Activated B cell treated with CpG ODN at 0.5 μM for 24 hours (primary cell): ENCODE measurements at places on chromosomes 11 and 22. TPM values are rescaled to one million over a fixed set of nuclear protein-coding genes. Genes with fewer than 3 reads are reported as not detected.

- no peak for DNase-seq
These were observed 6.9 kb downstream of the RAB3IL1 start for GRCh38 chr11:61910187-61911127.

Gene TREH
- not detected in 2 replicates for total RNA-seq

GRCh38 chr22:19764636-19765476 is 4.3 kb downstream of the TBX1 start:
- no peak for DNase-seq

- no peak for DNase-seq
These were observed 21.9 kb downstream of the OR5B21 start for GRCh38 chr11:58485961-58486360.

DNA sequence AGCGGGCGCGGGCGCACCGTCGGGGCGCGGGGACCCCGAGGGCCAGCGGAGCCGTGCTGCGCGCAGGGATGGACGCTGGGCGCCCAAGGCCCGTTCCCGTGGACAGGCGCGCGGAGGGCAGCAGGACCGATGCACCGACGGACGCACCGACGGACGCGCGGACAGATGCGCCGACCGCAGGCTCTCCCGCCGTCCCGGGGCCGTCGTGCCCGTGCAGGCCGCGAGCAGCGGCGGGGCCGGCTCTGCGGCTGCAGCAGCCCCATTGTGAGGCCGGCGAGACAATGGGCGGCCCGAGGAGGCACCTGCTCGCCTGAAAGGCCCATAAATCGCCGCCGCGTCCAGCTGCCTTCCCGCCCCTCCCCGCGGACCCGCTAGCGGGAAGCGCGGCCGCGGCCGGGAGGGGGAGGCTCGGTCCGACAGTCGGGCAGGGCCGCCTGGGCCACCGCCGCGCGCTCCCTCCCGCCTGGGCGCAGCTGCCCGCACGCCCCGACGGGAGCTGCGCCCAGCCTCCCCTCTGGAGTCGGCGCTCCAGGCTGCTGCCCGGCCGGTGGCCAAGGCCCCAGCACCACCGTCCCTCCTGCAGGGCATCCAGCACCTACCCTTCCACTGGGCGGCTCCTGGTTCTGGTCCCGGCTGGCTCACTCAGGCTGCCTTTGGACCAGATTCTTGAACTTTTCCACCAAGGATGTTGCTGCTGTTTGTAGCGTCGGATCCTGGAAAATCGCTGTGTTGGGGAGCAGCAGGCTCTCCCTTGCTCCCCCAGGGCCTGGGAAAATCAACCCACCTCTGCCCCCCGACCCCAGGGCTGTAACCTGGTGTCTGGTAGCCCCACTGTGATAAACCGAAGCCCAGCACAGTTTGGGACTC is 15.8 kb downstream of the CDKN1C start:
- DNase-seq, result no peak
